ENCODE measurements at places on chromosomes 11 and 22. TPM values are rescaled to one million over a fixed set of nuclear protein-coding genes. Genes with fewer than 3 reads are reported as not detected.

GRCh38 chr11:117998664-117999353 lies 12.6 kb downstream of the IL10RA start:
- no peak for DNase-seq

DNA sequence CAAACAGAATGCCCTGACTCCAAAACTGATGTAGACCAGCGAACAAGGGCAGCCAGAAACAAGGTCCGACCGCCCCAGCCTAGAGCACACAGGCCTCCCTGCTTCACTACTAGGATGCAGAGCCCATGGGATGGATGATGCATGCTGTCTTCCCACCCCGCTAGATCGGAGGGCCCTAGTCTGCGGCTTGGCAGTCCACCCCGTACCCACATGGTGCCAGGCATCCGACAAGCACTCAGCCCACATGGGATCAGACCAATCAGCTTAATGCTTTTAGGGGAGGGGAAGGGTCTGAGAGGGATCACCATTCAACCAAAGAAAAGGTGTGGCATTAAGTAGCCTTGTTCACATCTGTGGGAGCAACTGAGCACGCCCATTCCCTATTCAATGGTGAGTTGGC lies 30.6 kb downstream of the PISD start:
- no peak for DNase-seq

DNA sequence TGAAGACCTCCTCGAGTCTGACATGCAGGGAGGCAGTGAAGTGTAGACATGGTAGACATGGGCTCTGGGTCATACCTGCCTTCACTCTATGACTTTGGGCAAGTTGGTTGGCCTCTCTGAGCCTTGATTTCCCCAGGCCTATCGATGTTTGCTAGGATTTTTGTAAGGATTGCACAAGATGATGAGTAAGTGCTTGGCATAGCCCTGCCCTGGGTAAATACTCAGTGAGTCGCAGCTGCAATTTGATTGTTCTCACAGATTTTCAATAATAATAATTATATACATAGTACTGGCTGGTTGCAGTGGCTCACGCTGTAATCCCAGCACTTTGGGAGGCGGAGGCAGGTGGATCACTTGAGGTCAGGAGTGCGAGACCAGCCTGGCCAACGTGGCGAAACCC lies 18.1 kb downstream of the MCM5 start:
- DNase-seq: no peak

- no peak for DNase-seq
Observed at GRCh38 chr11:19374151-19374569, 133.4 kb upstream of the E2F8 start.

HORMAD2 gene
- 0.41 TPM for total RNA-seq

MS4A6A gene
- total RNA-seq: 2.4 TPM

RPS3 gene
- 1,354 TPM for total RNA-seq
